ENCODE measurements at places on chromosomes 12 and 14. TPM values are rescaled to one million over a fixed set of nuclear protein-coding genes. Genes with fewer than 3 reads are reported as not detected.

TAS2R9 gene
- total RNA-seq: not detected

GRCh38 chr12:24488906-24489619 lies 459.8 kb downstream of the BCAT1 start:
- no peak for DNase-seq

RAPGEF3 gene
- total RNA-seq: 35.9 TPM

DNA sequence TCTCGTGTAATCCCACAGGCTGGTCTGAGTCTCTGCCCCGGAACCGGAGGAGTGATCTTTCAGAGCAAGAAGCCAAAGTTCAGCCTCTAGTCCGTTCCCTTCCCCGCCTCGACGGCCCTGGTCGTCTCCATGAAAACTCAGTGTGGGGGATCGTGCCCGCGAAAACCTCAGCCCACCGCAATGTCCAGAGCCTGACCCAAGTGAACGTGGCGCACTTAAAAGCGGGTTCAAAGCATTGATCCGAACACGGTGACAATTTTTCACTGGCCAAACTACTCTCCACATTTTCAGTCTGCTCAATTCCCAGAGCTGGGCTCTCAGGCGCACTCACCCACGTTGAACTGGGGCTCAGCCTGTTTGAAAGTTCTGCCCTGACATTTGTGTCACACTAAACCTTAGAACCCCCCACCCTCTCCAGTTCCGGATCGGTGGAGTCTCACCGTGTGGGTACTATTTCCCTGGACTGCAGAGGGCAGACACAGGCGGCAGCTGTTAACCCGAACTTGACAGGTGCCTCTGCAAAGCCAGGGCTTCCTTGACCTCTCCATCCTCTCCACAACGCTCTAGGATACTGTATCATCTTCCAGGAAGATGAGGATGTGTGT lies 886 bp upstream of the PRICKLE1 start:
- peak; percentile 53 for DNase-seq

DNA sequence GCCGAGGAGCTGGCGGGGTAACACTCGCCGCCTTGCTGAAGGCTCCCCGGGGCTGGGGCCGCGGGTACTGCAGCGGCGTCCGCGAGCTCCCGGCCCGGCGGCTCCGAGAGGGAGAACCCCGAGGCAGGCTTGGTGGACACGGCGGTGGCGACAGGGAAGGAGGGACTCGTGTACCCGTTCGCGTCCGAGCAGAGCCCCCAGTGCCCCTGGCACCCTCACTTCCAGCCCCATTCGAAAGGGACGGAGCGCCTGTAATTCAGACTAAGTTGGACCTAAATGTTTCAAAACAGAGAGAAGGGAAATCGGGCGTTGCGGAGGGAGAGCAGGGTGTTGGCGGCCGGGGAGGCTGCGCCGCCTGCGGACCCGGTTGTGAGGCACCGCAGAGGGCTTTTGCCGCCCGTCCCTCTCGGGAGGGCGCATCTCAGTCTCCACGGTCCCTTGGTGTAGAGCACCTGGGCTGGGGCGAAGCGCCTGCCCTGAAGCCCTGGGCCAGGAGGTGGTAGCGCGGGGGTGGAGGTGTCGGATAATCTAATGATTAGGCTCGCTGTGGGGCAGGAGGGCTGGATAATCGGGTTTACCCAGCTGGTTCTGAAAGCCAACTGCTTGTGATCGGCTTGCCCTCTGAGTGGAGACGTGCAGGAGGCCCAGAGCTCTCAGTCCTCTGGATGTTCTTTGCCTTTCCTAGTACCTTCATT lies 771 bp downstream of the DAAM1 start:
- DNase-seq: peak; percentile 45

GRCh38 chr14:90060965-90061684 lies 669 bp upstream of the KCNK13 start:
- DNase-seq: no peak

- DNase-seq: no peak
These were observed 838.3 kb upstream of the NOVA1 start for GRCh38 chr14:27435923-27436670.

ERBB3 gene
- 5.2 TPM for total RNA-seq

- DNase-seq: no peak
These were observed 1197.9 kb downstream of the VRK1 start for GRCh38 chr14:97995038-97995437.

GRCh38 chr12:43306066-43306465 lies 245.9 kb downstream of the ADAMTS20 start:
- no peak for DNase-seq

ANO4 gene
- total RNA-seq: 0.71 TPM

GRCh38 chr12:82411546-82412230 lies 53.4 kb downstream of the METTL25 start:
- no peak for DNase-seq

- DNase-seq: no peak
These were observed 32.1 kb downstream of the TECPR2 start for GRCh38 chr14:102394717-102395375.

CFAP54 gene
- total RNA-seq: 0.97 TPM

GRCh38 chr12:89517720-89518119 lies 6.9 kb downstream of the GALNT4 start:
- DNase-seq: no peak

DNA sequence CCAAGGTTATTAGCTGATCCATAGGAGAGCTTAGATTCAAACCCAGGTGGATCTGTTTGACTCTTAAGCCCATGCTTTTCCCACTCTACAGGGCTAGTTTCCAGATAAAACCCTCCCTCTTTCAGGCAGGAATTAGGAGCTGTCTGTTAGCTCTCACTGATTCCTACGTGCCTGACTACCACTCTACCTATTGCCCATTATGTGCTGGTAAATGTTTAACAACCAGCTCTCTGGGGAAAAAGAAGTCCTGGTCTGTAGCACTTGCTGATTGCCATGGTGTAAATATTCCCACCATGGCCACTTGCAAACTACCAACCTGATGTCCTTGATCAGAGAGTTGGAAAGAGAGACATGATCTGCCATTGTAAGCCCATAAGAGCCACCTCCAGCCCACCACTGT lies 65.5 kb upstream of the BDKRB2 start:
- no peak for DNase-seq

DNA sequence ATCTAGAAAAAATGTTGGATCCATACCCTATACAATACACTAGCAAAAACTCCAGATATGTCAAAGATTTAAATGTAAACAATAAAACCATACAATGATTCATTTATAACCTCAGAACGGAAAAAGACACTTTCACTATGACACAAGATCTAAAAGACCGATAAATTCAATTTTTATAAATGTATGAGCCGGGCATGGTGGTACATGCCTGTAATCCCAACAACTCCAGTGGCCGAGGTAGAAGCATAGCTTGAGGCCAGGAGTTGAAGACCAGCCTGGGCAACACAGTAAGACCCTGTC lies 2.5 kb upstream of the SOS2 start:
- no peak for DNase-seq

TCL1A gene
- not detected for total RNA-seq

- DNase-seq: no peak
These were observed 37.9 kb upstream of the PPM1A start for GRCh38 chr14:60211153-60211552.

FAM161B gene
- 3.1 TPM for total RNA-seq

GRCh38 chr12:32266756-32267155 lies 132.6 kb upstream of the FGD4 start:
- no peak for DNase-seq

All from left cardiac atrium (tissue), 4 donors.